Activated CD4-positive, alpha-beta memory T cell treated with anti-CD3 and anti-CD28 coated beads, Interleukin-2, amount 10 ng/mL, durations not matched to agents 7 days and 5 days (primary cell): ENCODE measurements at places on chromosomes 7 and 10. TPM values are rescaled to one million over a fixed set of nuclear protein-coding genes. Genes with fewer than 3 reads are reported as not detected.

DNA sequence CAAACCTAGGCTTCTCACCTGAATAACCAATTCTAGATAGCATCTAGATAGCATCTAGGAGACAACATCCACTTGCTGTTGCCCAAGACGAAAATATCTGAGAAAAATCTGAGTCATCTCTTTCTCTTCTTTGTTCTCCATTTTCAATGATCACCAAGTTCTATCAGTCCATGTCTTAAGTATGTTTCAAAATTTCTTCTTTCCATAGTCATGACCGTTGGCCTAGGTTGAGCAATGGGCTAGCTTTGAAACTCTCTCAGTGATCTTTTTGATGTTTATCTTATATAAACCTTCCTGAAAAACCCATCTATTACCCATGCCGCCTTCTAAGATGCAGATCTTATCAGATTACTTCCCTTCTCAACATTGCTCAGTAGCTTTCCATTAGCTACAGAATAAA lies 23.4 kb upstream of the CASD1 start:
- H3K27ac ChIP-seq: no peak overlapping the region
- no peak for DNase-seq
- peaks cover 7% of the 10 kb centered on the region for H3K4me1 ChIP-seq
- no peak overlapping the region for H3K4me3 ChIP-seq
- H3K36me3 ChIP-seq: no peaks in the 10 kb centered on the region

DNA sequence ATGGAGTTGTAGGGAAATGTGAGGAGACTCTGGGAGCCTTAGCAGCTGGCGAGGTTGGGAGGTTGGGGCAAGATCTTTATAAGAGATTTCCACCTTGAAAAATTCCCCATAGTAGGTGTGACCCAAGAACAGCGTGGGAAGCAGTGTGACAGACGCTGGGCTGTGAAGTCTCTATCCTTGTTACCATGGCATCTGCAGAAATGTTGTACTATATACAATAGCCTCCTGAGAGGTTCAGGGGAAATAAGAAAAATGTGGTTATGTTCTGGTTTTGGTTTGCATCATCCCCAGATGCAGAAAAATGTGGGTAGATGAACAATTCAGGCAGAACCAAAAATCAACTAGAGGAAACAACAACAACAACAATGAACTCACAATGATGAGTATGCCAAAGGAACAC lies 498.6 kb downstream of the SH2D4B start:
- no peak overlapping the region for H3K27ac ChIP-seq
- no peaks in the 10 kb centered on the region for H3K27me3 ChIP-seq
- no peak for DNase-seq
- no peaks in the 10 kb centered on the region for H3K4me1 ChIP-seq
- no peaks in the 10 kb centered on the region for H3K36me3 ChIP-seq
- no peak overlapping the region for H3K4me3 ChIP-seq

DNA sequence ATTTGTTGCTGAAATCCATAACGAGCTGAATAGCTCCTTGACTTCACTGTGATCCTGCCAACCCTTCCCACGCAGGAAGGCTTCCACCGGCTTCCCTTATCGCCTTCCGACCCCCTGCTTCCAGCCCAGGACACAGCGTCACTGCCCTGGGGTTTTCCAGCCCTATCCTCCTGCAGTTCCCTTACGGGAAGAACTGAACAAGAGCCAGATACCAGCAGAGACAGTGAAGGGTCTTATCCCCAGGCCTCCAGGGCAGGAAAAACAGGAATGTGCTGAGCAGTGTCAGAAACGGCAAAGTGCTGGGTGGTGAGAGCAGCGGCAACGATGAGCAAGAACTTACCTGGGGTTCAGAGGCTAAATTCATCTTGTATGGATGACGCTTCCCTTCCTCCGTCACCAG lies 22.4 kb downstream of the PDLIM1 start:
- H3K4me1 ChIP-seq: no peaks in the 10 kb centered on the region
- H3K4me3 ChIP-seq: no peak overlapping the region
- no peak overlapping the region for H3K27ac ChIP-seq
- no peak for DNase-seq
- H3K36me3 ChIP-seq: no peaks in the 10 kb centered on the region

DNA sequence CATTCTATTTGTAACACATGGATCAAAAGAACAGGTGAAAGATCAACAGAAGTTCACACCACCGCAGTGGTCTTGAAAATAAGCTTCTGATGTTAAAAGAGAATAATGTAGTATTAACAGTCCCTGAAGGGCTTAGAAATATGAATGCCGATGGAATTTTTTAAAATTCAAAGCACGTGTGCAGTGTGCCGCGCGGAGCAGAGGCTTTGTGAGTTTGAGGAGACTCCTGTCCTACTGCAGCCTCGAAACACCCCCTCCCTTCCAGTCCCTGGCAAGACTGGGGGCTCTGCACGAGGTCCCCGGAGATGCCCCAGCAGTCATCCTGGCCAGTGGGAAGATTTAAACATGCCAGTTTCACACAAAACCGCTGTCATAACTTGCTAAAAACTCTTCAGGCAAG lies 196.6 kb downstream of the DIP2C start:
- H3K4me1 ChIP-seq: no peaks in the 10 kb centered on the region
- no peak overlapping the region for H3K4me3 ChIP-seq
- peaks cover 2% of the 10 kb centered on the region for H3K27me3 ChIP-seq
- no peak overlapping the region for H3K27ac ChIP-seq
- DNase-seq: no peak

DNA sequence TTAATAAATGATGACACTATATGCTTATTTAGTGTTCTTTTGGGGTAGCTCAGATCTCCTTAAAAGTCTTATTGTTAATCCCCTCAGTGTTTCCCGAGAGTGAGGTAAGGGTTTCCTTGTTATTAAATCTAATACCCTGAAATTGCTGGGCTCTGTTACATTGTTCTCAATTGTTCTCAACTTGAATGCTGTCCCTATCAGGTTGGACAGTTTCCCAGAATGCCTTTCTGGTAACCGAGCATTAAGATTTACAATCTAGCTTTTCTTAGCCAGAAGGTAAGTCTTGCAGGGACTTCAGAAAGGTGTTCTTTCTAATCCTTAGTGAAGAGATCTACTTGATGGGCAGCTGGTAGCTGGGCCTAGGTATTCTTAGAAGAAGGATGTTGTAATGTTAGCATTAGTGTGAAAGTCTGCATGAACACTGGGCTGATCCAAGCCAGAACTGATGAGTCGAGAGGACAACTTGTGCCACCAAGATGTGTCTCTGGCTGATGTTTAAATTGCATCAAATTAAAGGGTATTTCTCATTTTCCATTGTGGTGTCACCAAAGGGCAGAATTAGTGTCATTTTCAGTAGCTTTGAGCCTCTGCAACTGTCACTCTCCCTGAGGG lies 89.9 kb downstream of the SND1 start:
- H3K36me3 ChIP-seq: peaks cover 24% of the 10 kb centered on the region
- no peak overlapping the region for H3K27ac ChIP-seq

DNA sequence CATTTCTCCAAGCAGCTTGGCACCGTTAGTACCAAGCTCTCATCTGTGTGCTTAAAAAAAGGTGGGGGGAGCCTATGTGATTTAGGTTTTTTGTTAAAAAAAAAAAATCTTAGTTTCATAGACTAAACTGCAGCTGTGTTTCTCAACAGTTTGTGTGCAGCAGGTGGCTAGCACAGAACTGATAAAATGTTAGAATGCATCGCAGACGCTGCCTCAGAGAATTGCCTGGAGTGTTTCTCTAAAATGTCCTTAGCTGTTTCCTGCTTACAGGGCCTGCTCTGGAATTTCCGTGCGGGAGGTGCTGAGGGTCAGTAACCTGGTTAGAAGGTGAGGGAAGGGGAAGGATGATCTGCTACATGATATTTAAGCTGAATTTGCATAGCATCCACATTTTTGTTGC lies 268.9 kb downstream of the PLXDC2 start:
- H3K27ac ChIP-seq: no peak overlapping the region
- H3K4me3 ChIP-seq: no peak overlapping the region
- no peaks in the 10 kb centered on the region for H3K36me3 ChIP-seq
- DNase-seq: no peak
- H3K4me1 ChIP-seq: no peaks in the 10 kb centered on the region

- peaks cover 24% of the 10 kb centered on the region for H3K4me1 ChIP-seq
- peak overlapping the region; percentile 82 for H3K27ac ChIP-seq
- peak overlapping the region; percentile 72 for H3K4me3 ChIP-seq
- no peak for DNase-seq
These were observed 3.5 kb upstream of the ZNF282 start for GRCh38 chr7:149191851-149192250.

DNA sequence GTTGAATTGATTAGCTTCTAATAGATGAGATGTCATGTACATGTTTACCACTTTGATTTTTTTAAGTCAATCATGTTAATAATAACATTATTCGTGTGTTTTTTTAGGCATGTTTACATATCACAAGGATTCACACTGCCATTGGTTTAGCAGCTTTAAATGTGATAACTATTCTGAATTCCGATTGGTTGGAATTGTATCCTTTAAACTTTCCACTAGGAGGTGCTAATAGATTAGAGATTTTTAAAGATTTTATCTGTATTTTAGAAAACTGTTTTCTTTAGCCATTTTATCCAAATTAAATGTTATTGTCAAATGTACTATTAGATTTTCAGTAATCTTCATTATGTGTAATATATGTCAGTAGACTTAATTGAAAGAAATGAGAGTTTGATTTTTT lies 83.2 kb downstream of the HECTD2 start:
- H3K4me1 ChIP-seq: no peaks in the 10 kb centered on the region
- DNase-seq: no peak
- H3K4me3 ChIP-seq: no peak overlapping the region
- no peaks in the 10 kb centered on the region for H3K27me3 ChIP-seq
- no peaks in the 10 kb centered on the region for H3K36me3 ChIP-seq
- no peak overlapping the region for H3K27ac ChIP-seq

GRCh38 chr10:34403512-34403911 lies 411.6 kb downstream of the PARD3 start:
- no peak overlapping the region for H3K27ac ChIP-seq
- H3K4me1 ChIP-seq: no peaks in the 10 kb centered on the region
- peaks cover 8% of the 10 kb centered on the region for H3K27me3 ChIP-seq

- no peak overlapping the region for H3K27ac ChIP-seq
- no peaks in the 10 kb centered on the region for H3K27me3 ChIP-seq
- H3K36me3 ChIP-seq: peaks cover 5% of the 10 kb centered on the region
- peaks cover 47% of the 10 kb centered on the region for H3K4me1 ChIP-seq
- no peak overlapping the region for H3K4me3 ChIP-seq
These were observed 73.3 kb downstream of the ZMIZ1 start for GRCh38 chr10:79142064-79142491.

GRCh38 chr10:74133923-74134820 lies 16.5 kb downstream of the AP3M1 start:
- H3K4me3 ChIP-seq: no peak overlapping the region
- no peaks in the 10 kb centered on the region for H3K27me3 ChIP-seq
- H3K36me3 ChIP-seq: peaks cover 55% of the 10 kb centered on the region
- no peaks in the 10 kb centered on the region for H3K4me1 ChIP-seq
- no peak for DNase-seq
- H3K27ac ChIP-seq: peak overlapping the region; percentile 9

DNA sequence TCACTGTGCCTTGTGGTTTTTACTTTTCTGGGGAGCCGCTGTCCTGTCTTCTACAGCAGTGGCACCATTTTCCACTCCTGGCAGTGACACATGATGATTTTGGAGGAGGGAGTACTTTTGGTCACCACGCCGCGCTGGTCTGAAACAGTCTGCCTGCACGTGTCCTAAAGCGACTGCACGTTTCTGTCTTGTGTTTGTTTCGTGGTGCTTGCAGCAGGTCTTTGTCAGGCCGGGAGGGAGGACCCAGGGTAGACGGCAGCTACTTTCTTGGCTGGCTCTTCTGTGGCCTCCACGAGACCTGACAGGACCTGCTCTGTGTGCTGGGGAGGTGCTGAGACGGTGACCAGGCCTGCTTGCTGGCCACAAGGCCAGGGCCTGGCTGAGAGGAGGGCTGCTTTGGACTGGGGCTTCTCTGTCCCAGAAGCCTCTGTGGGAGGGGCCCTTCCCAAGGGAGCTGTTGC lies 82.0 kb downstream of the GLRX3 start:
- no peaks in the 10 kb centered on the region for H3K4me1 ChIP-seq
- no peaks in the 10 kb centered on the region for H3K36me3 ChIP-seq
- H3K27ac ChIP-seq: no peak overlapping the region
- H3K27me3 ChIP-seq: no peaks in the 10 kb centered on the region
- H3K4me3 ChIP-seq: no peak overlapping the region

DNA sequence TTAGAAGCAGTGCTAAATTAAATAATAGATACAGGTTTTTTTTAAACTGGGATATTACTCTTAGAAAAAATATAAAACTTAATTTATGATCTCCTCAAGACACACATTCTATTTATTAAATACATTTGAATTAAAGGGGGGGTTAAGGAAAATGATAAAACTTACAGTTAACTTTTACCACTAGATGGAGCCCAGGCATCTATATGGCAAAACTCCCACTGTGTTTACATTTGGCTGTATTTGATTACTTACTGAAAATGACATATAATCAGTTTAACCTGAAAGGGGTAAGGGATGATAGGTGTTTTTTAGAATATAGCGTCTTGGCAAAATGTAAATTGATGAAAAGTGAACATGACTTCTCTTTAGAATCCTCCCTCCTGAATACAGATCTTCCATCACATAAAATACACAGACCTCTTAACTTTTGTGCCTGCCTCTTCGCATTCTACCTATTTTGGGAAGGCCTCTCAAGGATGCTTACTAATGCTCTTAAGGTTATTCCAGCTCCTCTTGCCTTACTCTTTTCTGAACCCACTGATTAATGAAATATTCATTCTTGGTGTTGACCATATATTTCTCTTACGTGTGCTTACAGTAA lies 235.7 kb downstream of the AGMO start:
- no peaks in the 10 kb centered on the region for H3K4me1 ChIP-seq
- H3K27ac ChIP-seq: no peak overlapping the region
- H3K36me3 ChIP-seq: no peaks in the 10 kb centered on the region
- no peaks in the 10 kb centered on the region for H3K27me3 ChIP-seq
- DNase-seq: no peak

DNA sequence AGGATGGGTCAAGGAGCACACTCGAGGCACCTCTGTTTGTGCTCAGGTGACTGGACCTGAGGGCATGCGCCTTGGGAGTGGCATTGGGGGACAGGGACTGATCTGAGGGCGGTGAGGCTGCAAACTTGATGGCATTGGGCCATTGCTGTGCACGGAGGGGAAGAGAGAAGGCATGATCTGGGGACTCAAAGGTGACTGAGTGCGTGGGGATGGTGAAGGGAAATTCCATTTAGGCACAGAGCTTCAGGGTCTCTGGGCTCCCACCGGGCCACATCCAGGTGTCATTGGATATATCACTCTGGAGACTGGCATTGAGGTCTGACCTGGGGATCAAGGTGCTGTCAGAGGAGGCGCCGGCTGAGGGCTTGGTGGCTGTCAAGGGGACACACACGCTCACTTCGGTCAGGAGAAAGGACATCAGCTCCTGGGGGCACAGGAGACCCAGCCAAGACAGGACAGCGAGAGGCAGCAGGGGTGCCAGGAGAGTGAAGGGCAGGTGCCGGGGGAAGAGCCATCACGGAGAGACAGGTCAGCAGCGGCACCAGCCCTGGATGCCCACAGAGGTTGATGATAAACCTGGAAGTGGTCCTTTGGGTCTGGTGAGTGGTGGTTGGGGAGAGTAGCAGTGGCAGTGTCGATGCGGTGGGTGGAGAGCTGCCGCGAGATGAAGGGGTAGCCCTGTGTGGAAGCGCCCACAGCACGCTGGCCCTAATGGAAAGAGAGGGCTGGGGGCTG lies 5.5 kb downstream of the ADCK2 start:
- peaks cover 27% of the 10 kb centered on the region for H3K4me1 ChIP-seq
- peaks cover 31% of the 10 kb centered on the region for H3K36me3 ChIP-seq
- DNase-seq: no peak
- H3K27ac ChIP-seq: no peak overlapping the region

Gene NKX2-3
- not detected for total RNA-seq

Gene BHLHA15
- total RNA-seq: 0.43 TPM

Gene SAMD9L
- 184 TPM for total RNA-seq

Gene GPRIN2
- total RNA-seq: not detected
